ENCODE measurements at places on chromosomes 11 and 22. TPM values are rescaled to one million over a fixed set of nuclear protein-coding genes. Genes with fewer than 3 reads are reported as not detected.

- no peak for DNase-seq
These were observed 2.5 kb downstream of the EPS8L2 start for GRCh38 chr11:708511-708910.

The CELSR1 gene
- 50.6 TPM for total RNA-seq

The OR51E2 gene
- total RNA-seq, result not detected

DNA sequence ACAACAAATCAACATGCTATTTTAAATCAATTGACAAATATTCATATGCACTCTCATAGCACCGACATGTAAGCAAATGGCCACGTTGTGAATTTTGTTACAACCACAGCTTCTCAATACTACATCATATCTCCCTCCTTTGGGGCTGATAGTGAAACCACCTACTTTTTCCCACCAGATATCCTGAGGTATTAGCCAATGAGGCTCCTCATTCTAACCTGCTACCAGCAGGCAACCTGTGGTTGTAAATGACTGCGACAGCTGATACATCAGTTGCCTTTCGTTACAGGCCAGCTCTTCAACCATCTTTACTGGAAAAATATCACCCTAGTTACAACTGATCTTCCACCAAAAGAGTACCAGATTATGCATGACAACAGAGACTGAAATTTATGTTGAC, 3.7 kb upstream of the XKR3 start:
- DNase-seq, result no peak

All from esophagus squamous epithelium (tissue), 5 donors.